ENCODE measurements at places on chromosomes 4 and X.

- DNase-seq, result no peak
These were observed 606 bp downstream of the CXorf58 start for GRCh38 chrX:23908219-23909004.

DNA sequence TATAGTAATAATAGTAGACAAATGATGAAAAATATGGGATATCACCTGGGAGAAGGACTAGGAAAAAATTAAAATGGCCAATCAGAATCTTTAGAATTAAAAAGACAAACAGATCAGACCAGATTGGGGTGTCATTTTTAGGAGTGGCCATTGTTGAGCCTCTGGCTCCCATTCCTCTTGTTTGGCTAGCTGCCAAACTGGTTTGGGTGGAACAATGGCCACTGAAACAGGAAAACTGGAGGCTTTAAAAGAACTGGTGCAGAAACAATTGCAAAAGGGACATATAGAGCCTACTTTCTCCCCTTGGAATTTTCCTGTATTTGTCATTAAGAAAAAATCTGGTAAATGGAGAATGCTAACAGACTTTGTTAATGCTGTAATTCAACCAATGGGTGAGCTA is 294.8 kb upstream of the DKK2 start:
- no peak for DNase-seq

DNA sequence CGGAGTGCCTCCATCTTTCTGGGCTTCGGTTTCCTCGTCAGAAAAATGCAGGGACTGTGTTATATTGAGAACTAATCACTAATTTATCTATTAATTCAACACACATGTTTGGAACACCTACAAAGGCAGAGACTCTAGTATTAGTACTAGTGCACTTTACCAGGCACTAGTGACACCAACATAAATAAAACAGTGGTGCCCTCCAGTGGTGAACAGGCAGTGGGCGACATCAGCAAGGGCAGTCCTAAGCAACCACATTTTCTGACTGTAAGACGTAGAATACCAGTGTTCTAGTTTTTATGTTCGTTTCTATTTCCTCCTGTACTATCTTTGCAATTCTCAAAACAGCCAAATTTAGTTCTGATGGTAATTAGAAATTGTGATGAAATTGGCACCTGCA is 69.1 kb upstream of the UCP1 start:
- DNase-seq, result no peak

- DNase-seq, result no peak
These were observed 90.1 kb downstream of the ANAPC4 start for GRCh38 chr4:25466966-25467697.

DNA sequence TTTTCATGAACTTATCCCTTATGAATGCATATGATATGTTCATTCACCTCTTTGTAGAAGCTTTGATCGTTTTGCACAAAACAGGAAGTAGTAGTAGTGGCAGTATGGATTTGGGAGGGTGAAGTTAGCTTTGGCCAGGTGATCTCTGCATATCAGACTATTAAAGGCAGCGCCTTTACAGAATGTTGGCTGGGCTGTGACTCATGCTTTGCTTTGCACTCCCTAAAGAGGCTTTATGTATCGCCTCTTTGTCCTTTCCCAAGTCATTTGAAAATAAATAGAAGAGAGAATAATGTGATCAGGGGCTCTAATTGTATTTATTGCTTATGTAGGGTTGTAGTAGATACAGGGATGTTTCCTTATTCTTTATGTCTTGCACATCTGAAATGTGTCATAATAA is 50.4 kb downstream of the SHROOM3 start:
- no peak for DNase-seq

DNA sequence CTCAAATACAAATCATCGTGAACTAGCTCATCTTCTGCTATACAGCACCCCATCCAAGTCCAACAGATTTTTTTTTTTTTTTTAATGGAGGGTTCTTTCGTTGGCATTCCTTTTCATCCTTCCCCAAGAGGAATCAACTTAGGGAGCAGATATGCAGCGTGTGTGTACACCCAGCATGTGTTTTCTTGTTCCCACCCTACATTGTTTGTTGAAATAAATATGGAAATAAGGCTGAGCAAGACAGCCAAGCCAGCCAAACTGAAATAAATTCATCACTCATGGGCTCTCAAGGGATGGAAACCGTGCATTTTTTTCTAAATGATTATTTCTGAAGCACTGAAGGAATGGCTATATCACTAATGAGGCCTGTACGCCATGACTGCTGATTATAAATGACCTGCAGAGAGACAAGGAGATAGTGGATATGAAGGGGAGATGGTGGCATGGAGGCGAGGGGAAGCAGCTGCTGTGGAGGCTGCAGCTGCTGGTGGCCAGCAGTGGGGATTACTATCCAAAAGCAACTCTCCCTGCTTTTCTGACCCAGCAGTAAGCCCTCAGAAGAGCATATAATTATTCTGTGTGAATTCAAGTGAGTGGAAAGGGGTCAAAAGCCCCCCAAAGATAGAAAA is 173.9 kb downstream of the MGST2 start:
- DNase-seq, result no peak

DNA sequence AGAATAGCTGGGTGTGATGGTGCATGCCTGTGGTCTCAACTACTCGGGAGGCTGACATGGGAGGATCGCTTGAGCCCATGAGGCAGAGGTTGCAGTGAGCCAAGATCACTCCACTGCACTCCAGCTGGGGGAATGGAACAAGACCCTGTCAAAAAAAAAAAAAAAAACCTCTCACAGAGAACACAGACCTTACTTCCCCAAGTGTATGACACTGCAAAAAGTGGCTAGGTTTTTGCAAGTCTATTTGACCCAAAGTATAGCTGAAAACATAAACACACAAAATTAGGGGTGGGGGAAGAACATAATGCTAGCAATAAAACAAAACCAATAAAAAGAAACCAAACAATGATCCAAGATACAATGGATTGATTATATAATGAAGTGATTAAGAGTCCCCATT is 6.7 kb downstream of the LAMP2 start:
- DNase-seq, result no peak

- DNase-seq, result no peak
These were observed 14.0 kb upstream of the DUSP9 start for GRCh38 chrX:153633048-153633447.

- DNase-seq, result no peak
These were observed 1054.5 kb upstream of the PABPC4L start for GRCh38 chr4:135256111-135256510.

- no peak for DNase-seq
These were observed 153.7 kb upstream of the BMP3 start for GRCh38 chr4:80876810-80877209.

- no peak for DNase-seq
These were observed 82.8 kb upstream of the HPF1 start for GRCh38 chr4:169840554-169840953.

- no peak for DNase-seq
These were observed 117.7 kb downstream of the ADAM29 start for GRCh38 chr4:175035905-175036304.

Measured in right forelimb (tissue), 1 donor.